ENCODE measurements at places on chromosomes 2 and 18. TPM values are rescaled to one million over a fixed set of nuclear protein-coding genes. Genes with fewer than 3 reads are reported as not detected.

SH2D6 gene
- 0.45 TPM for total RNA-seq

- DNase-seq = no peak
Measured at GRCh38 chr18:75977081-75977480, 518.0 kb downstream of the ZNF516 start.

DNA sequence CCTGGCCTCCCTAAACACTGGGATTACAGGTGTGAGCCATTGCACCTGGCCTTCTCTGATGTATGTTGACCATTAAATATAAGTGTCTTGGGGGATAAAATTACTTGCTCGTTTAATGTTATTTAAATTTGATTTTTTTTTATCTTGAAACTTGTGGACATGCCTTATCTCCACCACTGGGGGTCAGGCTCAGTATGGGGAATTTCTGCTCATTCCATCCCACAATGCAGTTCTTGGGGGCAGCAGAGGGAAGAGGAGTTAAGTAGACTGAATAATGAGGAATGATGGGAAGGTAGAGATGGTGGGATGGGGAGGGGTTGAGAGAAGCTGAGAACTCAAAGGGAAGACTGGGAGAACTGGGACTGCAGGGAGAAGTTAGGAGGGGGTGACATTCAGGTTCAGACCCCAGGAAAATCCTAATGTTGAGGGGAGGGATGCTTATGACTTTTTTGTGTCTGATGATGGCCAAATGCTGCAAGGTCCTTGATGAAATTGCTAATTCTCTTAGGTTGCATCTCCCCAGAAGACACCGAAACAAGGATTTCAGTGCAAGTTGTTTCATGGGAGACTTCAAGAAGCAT is 174.2 kb downstream of the MIB1 start:
- peak; percentile 16 for DNase-seq

CPLX4 gene
- total RNA-seq = not detected

SLC16A14 gene
- 28.4 TPM for total RNA-seq

DNA sequence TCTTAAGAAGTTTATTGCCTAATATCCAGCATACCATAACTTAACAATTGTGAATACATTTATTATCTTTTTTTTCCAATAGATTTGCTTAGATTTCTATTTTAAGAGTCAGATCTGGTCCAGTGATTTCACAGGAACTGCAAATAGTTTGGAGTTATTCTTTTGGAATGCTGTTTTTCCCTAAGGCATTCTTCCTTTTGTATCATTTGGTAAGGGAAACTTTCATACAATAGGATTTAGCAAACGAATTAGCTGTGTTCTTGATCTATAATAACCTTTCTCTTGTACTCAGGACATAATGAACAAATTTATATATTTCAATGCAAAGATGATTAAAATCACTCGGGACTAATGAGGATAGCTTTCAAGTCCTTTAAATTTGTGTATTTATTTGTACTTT is 201.6 kb downstream of the ERBB4 start:
- no peak for DNase-seq

GRCh38 chr2:206983161-206983859 is 44.0 kb downstream of the CPO start:
- DNase-seq = no peak

DNA sequence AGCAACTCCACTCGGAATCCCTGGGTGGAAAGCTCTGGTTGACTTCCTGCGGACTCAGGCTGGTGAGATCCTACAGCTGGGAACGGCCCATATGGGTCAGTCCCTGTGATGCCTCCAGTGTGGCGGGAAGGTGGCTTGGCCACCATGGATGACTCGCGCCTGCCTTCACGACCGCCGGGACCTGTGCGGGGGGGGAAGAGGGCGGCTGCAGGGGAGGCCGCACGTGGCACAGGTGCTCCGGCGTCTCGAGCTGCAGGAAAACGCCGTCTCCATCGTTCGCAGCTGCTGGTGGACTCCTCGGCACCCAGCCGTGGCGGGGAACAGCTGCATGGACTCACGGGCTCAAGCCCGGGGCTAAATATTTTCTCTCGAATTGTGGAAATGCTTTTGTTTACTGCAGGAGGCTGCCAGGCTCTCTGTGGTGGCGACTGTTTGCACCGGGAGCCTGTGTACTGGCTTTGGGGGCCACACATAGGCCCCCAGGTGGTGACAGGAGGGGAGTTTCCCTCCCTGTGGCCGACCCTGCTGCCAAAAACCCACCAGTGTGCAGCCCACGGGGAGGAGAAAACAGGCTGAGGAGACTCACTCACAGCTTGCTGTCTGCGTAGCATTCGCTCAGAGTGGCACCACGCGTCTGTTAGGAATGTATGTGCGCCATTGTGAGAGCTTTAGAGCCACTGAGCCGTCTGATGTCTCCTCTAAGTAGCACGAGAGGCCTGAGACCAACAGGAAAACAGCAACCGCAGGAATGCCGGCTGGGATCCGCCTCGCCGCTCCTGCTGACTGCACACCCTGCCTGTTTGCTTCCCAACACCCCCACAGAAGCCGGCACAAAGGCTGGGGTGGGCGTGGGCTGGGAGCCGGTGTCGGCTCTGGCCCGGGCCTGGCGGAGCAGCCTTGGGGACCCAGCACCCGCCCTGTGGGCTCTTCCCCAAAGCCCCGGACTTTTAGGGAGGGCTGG is 89.2 kb downstream of the NFATC1 start:
- DNase-seq = no peak

- DNase-seq = no peak
Measured at GRCh38 chr2:29942711-29943110, 21.3 kb upstream of the ALK start.

GRCh38 chr2:217402761-217403383 is 543.0 kb upstream of the TNP1 start:
- DNase-seq = no peak

Data from NCI-H460 (cell line).